Globus pallidus (tissue), 1 donor: ENCODE measurements at places on chromosomes 2 and 18.

GRCh38 chr2:174591740-174592139, 5.9 kb downstream of the WIPF1 start:
- no peak for DNase-seq

DNA sequence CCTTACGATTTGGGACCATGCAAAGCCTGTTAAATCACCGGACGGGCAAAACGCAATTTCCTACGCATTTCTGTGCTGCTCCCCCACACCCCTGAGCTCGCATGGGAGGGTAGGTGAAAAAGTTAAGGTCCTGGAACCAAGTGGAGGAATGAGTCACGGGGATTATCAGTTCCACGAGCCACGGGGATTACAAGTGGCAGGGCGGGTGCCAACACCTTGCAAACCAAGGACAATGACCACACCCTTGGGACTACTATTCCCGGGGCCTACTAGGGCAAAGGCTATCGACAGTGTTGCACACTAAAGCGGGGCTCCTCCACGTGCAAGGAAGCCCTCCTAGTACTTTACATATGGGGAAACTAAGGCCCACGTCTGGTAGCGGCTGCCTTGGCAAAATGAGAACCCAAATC, 447 bp downstream of the RETSAT start:
- peak; percentile 14 for DNase-seq

DNA sequence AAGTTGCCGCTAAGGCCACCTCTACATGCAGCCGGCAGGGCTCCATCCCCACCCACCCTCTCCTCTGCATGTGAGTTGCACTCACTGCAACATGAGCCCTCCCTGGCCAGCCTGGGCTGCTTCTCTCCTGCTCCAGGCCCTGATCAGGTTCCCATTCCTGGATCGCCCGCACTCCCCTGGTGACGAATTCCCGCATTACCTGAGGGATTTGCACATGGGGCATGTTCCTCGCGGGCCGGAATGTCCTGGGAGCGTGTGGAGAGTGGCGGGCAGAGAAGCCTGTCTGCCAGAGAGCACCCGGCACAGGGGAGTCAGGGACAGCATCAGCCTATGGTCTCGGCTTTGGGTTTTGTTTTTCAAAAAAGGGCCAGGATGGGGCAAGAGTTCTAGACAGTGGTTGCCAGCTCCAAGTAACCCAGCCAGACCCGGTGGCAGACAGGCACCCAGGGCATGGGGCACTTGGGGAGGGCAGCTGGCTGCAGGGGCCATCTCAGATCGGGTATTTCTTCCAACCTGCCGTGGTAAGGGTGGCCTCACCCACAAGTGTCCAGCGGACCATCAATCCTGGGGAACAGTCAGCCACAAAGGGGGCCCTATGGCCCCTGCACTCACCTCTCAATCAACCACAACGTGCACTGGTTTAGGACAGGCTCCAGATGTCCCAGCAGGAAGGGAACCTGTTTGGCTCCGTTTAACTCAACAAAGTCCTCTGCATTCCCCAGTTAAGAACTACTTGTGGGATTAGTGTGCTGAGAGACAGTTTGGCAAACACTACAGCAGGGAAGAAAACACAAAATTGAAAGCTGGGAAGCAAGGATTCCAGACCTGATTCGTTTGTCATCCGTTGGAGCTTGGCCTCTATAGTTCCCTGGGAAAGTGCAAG, 187.7 kb downstream of the SMAD7 start:
- DNase-seq: no peak

- DNase-seq: no peak
These were observed 37.0 kb downstream of the LIMS1 start for GRCh38 chr2:108571286-108571685.

GRCh38 chr2:96345438-96345837, 9.9 kb downstream of the NCAPH start:
- no peak for DNase-seq

DNA sequence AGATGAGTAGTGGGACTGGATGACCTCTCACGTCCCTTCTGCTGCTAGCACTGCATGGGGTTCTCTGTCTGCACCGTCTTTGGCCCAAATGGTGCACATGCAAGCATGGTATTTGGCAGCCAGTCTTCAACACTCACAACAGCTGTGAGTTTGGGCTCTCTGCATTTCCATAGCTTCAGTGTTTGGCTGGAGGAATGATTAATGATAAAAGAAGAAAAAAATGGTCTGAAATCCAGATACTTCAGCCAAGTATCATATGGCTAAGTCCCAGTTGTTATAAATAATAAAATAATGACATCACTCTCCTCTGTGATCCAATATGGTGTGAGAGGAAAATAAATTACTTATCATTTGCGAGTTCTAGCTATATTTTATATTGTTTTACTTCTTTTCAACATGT, 173.3 kb downstream of the DCDC2C start:
- no peak for DNase-seq

DNA sequence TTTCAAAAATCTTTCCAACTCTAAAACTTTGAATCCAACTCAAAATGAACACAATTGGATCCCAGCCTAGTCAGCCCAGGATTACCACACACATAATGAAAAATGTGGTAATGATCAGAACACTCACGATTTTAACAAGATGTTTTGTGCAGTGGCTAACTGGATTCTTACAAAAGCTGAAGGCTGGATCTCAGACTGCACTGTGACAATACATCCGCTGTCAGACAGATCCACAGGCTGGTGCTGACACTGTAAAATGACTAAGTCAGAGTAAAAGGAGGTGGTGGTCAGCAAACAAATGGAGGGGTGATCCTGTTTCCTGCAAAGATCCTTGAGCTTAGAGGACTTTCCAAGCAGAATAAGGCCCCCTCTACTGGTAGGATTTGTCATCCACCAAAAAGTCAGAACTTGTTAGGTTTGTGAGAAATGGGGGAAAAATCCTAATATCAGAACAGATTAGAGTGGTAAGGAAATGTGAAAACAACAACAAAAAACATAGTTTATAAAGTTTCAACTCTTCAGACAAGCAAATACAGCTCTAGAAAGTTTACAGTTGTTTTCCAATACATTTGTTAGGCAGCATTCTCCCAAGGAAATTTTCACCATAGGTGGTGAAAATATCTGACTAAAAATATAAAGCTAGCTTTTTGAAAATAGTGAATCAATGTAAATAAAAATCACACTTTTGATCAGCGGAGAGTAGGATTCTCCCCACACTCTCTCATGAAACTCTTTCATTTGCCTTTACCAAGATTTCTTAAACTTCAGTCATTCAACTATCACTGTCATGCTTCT, 211.9 kb downstream of the AGPS start:
- DNase-seq: peak; percentile 63

DNA sequence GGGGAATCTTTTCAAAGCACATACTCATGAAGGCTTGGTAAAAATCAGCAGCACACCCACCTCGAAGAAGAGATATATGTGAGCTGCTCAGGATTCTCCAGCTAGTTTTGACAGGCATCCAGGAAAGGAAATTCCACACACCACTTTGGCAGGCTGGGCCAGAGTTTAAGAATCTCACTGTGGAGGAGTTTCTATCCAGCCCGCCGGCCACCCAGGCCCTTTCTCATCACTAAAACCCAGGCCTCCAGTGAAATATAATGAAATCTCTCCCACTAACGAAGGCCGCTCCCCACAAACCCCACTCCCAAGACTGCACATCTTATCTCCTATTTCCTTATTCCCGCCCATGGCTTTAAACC, 202.0 kb downstream of the GLI2 start:
- no peak for DNase-seq

DNA sequence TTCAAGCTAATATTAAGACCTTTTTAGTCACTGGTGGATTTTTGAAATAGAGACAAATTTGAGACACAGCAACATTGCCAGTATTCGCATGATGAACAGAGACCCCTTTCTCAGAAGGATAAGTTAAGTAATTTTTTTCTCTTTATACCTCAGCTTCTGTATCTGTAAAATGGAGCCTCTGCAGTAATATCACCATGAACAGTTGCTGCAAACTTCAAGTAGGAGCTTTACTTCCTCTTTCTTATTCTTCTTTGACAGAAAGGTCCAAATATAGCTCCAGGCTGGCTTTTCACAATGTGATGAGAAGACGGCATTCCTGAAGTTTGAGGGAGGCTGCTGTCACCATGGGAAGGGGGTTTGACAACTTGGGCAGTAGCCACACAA, 158.7 kb downstream of the TDRD15 start:
- DNase-seq: no peak

DNA sequence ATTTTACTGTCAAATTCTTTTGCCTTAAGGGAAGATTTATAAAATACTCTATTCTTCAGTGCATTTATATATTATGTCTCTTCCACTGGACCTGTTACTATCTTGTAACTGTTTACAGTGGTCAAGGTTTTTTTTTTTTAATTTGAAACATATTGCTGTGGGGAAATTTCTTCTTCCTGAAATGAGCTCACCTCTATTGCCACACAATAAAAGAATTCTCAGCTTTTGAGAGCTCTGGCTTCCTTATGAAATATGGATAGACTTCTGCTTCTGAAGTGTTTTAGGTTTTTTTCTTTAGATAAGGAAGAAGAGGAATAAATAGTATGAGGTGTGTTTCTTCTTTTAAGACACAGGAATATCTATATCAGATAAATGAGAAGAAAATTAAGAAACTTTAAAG, 7.7 kb downstream of the VRK2 start:
- DNase-seq: no peak

- DNase-seq: no peak
These were observed 128.9 kb upstream of the ASB18 start for GRCh38 chr2:236393101-236393500.

- DNase-seq: no peak
These were observed 113.4 kb downstream of the ZBTB7C start for GRCh38 chr18:48295586-48296311.

- no peak for DNase-seq
These were observed 102.4 kb downstream of the CABLES1 start for GRCh38 chr18:23237524-23238151.

- no peak for DNase-seq
These were observed 247.6 kb upstream of the TRIB2 start for GRCh38 chr2:12469141-12469561.

DNA sequence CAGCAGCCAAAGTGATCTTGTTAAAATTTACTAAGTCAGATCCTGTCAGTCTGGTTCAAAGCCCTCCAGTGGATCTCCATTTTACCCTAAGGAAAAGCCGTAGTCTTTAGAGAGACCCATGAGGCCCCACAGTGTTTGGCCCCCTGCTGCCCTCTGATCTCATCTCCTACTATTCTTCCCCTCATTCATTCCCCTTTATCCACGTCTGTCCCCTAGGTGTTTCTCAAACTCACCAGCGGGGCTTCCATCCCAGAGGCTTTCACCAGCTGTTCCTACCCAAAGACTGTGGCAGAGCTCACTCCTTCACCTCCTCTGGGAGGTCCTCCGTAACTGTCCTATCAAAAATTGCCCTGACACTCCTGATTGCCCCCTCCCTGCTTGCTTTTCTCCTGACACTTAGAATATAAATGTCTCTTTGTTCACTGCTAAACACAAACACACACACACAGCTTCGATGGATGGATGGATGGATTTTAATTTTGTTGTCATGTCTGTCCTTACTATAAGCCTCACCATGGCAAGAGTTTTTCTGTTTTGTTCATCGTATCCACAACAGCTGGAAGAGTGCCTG, 26.1 kb downstream of the LIMS1 start:
- DNase-seq: peak; percentile 58

DNA sequence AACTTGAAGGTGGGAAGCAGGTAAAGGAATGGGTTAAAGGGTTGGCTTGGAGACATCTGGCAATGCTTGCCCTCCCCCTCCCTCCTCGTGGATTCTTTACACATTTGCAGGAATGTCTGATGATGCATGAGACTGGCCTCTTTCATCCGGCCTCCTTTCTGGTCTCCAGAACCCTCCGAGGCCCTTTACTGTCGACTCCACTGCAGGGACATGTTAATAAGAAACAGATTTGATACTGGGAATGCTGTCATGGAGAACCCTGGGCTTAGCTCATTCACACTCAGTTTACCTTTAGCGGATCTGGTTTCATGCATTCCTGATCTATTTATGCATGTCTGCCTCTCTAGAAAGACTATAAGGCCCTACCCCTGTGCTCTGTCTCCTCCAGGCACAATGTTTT, 238.7 kb downstream of the TGIF1 start:
- no peak for DNase-seq

- peak; percentile 65 for DNase-seq
These were observed 48.1 kb downstream of the CYRIA start for GRCh38 chr2:16617282-16618266.

GRCh38 chr2:60710707-60711106, 45.4 kb upstream of the PAPOLG start:
- DNase-seq: peak; percentile 58

- DNase-seq: no peak
These were observed 60.6 kb upstream of the CUL3 start for GRCh38 chr2:224645722-224646121.

DNA sequence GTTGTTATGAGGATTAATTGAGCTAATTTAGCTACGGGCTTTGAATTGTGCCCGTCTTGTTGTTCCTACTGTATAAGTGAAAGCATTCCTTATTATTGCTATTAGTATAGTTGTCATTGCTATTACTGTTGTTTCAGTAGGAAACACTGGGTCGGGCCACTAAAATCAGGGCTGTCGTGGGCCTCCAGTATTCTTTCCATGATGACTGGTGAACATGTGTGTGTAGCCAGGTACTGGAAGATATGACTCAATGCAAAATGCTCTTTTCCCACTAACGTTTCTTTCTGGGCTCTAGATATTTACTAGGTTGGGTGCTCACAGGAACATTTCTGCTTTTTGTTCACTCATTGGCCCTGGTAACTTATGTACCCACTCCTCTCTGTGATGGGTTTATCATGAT, 4.9 kb downstream of the TTL start:
- no peak for DNase-seq

GRCh38 chr2:15748736-15749323, 157.2 kb downstream of the DDX1 start:
- no peak for DNase-seq

- DNase-seq: no peak
These were observed 142.7 kb upstream of the FOSL2 start for GRCh38 chr2:28250006-28250405.

GRCh38 chr18:69217196-69218000, 183.3 kb upstream of the DOK6 start:
- no peak for DNase-seq

DNA sequence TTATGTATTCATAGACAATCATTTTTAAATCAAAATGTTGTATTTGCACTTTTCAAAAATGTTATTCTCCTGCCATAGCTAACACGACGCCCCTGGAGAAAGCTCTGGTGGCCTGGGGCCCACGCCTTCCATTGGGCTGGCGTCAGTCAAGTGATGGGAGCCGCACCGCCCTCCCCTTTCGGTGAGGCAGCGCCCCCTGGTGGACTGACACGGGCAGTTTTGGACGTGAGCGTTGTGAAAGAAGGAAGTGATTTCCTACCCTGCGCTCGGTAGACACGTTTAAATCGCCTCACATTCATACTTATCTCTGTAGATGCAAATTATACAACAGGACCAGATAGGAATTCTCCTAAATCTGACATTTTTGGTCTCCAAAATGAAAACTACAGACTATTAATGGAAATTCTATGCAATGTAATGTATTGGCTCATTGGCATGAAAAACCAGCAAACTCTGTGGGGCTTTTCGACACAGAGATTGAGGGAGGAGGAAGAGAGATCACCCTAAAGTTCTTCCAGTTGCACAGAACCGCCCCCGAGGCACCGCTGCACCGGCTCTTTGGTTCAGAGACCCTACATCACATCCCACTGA, 326.2 kb upstream of the SOX11 start:
- DNase-seq: peak; percentile 33

DNA sequence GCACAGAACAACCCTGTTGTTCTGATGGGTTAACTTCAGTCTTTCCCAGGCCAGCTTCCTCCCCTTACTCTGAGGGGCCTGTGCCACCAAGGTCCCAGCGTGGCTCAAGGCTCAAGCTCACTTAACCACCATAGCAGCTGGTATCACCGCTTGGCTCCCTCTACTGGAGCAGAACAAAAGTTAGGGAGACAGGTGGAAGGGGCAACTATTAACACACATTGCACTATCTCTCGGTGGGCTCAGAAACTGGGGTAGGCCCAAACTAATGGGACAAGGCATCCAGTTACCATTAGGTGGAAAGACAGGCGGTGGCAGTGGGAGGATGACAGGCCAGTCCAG, 88.7 kb upstream of the ATL2 start:
- no peak for DNase-seq
